ENCODE measurements at places on chromosomes 3 and 15. TPM values are rescaled to one million over a fixed set of nuclear protein-coding genes. Genes with fewer than 3 reads are reported as not detected.

SEC22C gene
- 66.4 TPM for total RNA-seq

ARIH2 gene
- total RNA-seq = 174 TPM

CIP2A gene
- 42.1 TPM for total RNA-seq

FHIT gene
- total RNA-seq = 54.9 TPM

LHFPL4 gene
- total RNA-seq = not detected
